ENCODE measurements at places on chromosomes 1 and 21.

- no peak for DNase-seq
Measured at GRCh38 chr21:43867332-43867703, 2.3 kb downstream of the AGPAT3 start.

DNA sequence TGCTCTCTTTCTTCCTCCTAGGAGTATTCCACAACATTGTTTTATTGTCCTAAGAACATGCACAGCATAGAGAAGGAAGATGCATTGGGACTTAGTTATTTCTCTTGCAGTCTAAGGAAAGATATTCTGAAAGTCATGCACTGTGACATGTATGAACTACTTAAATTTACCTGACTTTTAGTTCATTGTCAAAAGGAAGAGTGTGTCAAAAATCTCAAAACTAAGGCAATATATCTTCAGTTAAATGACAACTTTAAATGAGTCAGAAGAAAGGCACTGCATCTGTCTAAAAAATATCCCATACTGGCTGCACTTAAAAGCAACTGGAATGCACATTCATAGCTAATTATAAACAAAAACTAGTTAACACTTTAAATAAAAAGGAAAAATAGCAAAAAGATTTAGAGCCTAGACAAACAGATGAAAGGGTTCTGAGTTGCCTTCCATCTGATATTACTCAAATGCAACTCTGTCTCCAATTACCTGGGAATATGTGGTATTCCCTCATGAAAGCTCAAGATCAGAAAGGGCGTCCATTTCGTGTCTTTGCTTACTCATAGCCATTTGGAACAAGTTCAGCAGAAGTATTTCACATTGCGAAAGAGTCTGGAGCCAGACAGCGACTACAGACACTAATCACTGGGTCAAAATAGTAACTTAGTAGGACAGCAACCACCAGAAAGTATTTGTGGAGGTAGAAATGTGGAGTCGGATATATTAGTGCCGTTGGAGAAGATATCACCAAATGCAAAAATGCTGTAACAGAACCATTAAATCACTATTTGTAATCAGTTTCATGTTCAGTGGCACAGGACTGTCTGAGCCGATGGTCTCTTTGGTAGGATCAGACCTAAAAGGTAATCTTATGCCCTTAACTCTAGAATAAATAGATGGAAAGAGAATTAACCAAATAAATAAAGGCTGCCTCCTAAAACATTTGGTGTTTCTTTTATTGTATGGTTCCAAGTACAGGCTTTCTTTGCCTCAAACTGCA is 225.7 kb downstream of the GREM2 start:
- DNase-seq, result no peak

GRCh38 chr1:85569737-85570404 is 10.7 kb upstream of the CCN1 start:
- no peak for DNase-seq

- DNase-seq, result no peak
Measured at GRCh38 chr1:77948841-77949424, 29.9 kb downstream of the FUBP1 start.

DNA sequence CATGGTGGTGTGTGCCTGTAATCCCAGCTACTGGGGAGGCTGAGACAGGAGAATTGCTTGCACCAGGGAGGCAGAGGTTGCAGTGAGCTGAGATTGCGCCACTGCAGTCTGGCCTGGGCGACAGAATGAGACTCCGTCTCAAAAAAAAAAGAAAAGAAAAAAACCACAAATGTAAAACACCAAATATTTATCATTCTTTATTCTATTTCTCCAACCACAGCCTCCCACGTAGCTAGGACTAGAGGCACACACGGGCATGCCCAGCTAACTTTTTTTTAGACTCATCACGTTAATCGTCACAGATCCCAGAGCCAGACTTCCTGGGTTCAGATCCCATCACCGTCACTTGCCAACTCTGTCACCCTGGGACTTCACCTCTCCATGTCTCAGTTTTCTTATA is 13.5 kb downstream of the DNAJC16 start:
- no peak for DNase-seq
